ENCODE measurements at places on chromosomes 1 and 21. TPM values are rescaled to one million over a fixed set of nuclear protein-coding genes. Genes with fewer than 3 reads are reported as not detected.

Gene E2F2
- total RNA-seq: 0.08 TPM

Gene IL19
- total RNA-seq: not detected

Gene OR2T33
- total RNA-seq: not detected

Gene DOP1B
- total RNA-seq: 6.7 TPM

Gene UHMK1
- 64.3 TPM for total RNA-seq

Gene BRDT
- not detected for total RNA-seq

DNA sequence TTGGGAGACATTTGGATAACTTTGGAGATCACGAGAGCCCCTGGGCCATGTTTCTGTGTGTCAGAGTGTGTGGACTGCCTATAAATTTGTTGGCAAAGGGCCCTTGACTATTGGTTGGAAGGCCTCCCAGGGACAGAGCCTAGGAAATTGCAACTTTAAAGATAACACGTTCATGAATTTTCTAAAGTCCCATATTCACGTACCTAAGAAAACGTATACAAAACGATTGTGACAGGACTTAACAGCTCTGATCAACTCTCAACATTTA, 55.8 kb downstream of the DOP1B start:
- DNase-seq: no peak
- no peaks in the 10 kb centered on the region for H3K4me1 ChIP-seq
- H3K36me3 ChIP-seq: peaks cover 3% of the 10 kb centered on the region
- H3K27ac ChIP-seq: no peak overlapping the region
- no peak overlapping the region for H3K4me3 ChIP-seq

DNA sequence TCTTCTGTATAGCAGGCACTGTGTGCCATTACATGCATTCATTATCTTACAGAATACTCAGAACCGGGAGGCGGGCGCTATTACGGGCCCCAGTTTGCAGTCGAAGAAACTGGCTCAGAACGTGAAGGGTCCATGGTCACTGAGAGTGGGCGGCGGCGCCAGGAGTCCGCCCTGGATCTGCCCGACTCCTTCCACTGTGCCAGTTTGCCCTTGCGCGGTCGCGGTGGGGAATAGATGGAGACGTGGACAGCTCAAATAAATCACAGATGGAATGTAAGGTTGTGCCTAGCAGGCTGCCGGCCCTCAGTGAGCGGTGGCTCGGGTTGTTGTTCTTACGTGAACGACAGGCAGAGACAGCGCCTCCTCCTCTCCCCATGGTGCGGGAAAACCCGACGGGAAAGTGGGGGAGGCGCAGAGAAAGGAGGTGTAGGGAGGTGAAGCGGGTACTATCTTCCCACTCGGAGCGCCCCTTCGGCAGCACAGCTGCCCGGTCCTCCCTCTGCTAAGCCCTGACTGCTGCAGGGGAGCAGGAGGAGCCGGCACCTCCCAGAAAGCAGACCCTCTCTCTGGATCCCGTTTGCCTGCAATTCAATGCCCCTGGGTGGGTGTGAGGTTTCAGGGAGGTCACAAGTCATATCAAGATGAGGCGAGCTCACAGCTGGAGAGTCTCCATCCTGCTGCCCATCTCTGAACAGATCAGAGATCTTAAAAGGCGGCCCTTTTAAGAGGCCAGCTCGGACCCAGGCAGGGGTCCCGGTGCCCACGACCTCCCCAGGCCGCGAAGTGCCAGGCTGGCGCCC, 1.1 kb downstream of the COL9A2 start:
- H3K27ac ChIP-seq: no peak overlapping the region
- DNase-seq: no peak
- peak overlapping the region; percentile 34 for H3K4me3 ChIP-seq
- H3K36me3 ChIP-seq: no peaks in the 10 kb centered on the region
- H3K27me3 ChIP-seq: no peaks in the 10 kb centered on the region

DNA sequence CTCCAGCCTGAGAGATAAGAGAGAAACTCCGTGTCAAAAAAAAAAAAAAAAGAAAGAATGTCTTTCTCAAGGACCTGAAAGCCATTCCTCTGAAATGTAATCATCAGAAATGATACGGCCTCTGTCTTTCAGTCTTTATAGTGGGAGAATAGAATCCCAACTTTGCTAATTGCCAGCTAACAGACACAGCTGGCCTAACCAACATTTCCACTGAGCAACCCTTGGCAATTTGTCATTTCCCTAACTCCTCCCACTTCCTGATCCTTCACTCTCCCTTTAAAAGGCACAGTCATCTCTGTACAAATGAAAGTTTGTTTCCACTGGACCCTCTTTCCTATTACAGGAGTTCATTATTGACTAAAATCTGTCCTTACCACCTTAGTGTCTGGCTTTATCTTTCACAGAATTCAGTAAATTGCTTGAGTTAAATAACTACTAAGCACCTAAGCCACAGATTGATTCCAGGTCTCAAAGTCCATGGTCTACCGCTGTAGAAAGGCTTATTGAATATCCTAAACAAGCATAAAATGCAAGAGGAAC, 4.3 kb upstream of the CBR1 start:
- no peak for DNase-seq
- no peaks in the 10 kb centered on the region for H3K36me3 ChIP-seq
- H3K4me1 ChIP-seq: peaks cover 3% of the 10 kb centered on the region
- H3K27me3 ChIP-seq: no peaks in the 10 kb centered on the region

DNA sequence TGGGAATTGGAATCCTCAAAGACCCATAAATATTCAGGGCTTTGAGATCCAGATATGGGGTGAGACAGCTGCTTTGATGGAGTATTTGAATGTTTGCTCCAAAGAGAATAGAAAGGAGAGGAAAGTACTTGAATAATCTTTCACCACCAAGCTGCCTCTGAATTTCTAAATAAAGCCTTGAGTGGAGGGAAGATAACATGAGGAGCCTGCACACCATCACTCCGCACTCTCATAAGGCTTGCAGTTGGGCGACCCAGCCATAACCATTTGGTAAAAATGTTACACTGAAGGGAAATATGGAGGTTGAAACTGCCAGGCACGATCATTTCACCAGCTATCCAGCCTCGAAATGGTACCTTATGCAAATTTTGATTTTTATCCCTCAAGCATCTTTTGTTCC, 38.4 kb downstream of the VCAM1 start:
- no peaks in the 10 kb centered on the region for H3K4me1 ChIP-seq
- H3K36me3 ChIP-seq: no peaks in the 10 kb centered on the region
- H3K27me3 ChIP-seq: no peaks in the 10 kb centered on the region
- H3K27ac ChIP-seq: no peak overlapping the region

DNA sequence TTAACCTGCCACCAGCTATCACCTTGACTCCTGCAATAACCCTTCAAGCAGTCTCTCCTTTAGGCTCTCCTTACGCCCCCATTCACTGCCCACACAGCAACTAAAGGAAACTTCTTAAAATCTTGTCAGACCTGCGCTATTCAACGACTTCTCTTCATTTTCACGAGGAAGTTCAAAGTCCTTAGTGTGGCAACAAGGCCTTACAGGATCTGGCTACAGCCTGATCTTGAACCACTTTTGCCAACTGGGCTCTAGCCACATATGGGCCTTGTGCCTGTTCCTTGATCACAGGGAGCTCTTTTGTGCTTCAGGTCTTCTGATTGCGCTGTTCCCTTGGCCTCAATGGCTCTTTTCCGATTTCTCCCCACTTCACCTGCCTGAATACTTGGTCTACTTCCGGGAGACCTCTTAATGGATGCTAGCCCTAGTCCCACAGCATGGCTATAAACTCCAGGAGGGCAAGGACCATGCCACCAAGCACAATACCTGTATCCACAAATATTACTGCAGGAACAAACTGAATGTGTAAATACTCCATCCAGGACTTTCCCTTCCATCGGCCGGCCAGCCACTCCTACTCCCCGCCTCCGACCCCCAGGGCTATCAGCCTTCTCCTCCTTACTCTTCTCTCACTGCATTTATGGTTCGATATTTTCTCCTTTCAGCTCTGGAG, 2.3 kb upstream of the CTNNBIP1 start:
- no peaks in the 10 kb centered on the region for H3K36me3 ChIP-seq
- no peaks in the 10 kb centered on the region for H3K27me3 ChIP-seq
- DNase-seq: no peak
- no peak overlapping the region for H3K4me3 ChIP-seq
- H3K4me1 ChIP-seq: peaks cover 3% of the 10 kb centered on the region
- no peak overlapping the region for H3K27ac ChIP-seq

- no peak overlapping the region for H3K27ac ChIP-seq
- no peaks in the 10 kb centered on the region for H3K27me3 ChIP-seq
- H3K4me3 ChIP-seq: no peak overlapping the region
- DNase-seq: no peak
- H3K36me3 ChIP-seq: peaks cover 3% of the 10 kb centered on the region
- H3K4me1 ChIP-seq: peaks cover 18% of the 10 kb centered on the region
Observed at GRCh38 chr1:36182734-36183133, 26.8 kb downstream of the MAP7D1 start.

DNA sequence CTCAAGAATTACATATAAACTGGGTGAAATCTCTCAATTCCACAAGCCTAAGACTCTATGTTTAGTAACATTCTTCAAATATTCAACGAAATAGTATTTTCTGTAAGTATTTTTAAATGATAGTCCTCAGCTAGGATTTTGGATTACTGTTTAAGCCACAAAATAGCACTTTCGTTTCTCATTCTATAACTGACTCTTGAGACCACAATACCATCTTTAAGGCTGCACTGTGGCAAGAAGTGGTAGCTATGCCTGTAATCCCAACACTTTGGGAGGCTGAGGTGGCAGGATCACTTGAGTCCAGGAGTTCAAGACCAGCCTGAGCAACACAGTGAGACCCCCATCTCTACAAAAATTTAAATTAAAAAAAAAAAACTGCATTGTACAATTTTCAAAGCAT, 126.7 kb downstream of the CDC42BPA start:
- peaks cover 2% of the 10 kb centered on the region for H3K36me3 ChIP-seq
- no peak for DNase-seq
- H3K4me1 ChIP-seq: no peaks in the 10 kb centered on the region
- H3K27me3 ChIP-seq: no peaks in the 10 kb centered on the region
- H3K27ac ChIP-seq: no peak overlapping the region

- H3K4me1 ChIP-seq: peaks cover 32% of the 10 kb centered on the region
- H3K27ac ChIP-seq: no peak overlapping the region
- H3K36me3 ChIP-seq: no peaks in the 10 kb centered on the region
- no peaks in the 10 kb centered on the region for H3K27me3 ChIP-seq
Observed at GRCh38 chr1:203631946-203632345, 5.3 kb downstream of the ATP2B4 start.

GRCh38 chr1:38009088-38009840, 3.3 kb upstream of the UTP11 start:
- H3K4me3 ChIP-seq: no peak overlapping the region
- H3K27ac ChIP-seq: no peak overlapping the region
- no peaks in the 10 kb centered on the region for H3K27me3 ChIP-seq
- no peak for DNase-seq

GRCh38 chr1:30311749-30312148, 411.6 kb downstream of the MATN1 start:
- no peak for DNase-seq
- H3K36me3 ChIP-seq: no peaks in the 10 kb centered on the region
- no peaks in the 10 kb centered on the region for H3K27me3 ChIP-seq
- H3K4me1 ChIP-seq: no peaks in the 10 kb centered on the region
- H3K27ac ChIP-seq: no peak overlapping the region

GRCh38 chr1:245188403-245188802, 33.6 kb downstream of the KIF26B start:
- H3K4me3 ChIP-seq: no peak overlapping the region
- H3K4me1 ChIP-seq: no peaks in the 10 kb centered on the region
- H3K27me3 ChIP-seq: no peaks in the 10 kb centered on the region
- no peaks in the 10 kb centered on the region for H3K36me3 ChIP-seq

- H3K4me1 ChIP-seq: peaks cover 8% of the 10 kb centered on the region
- peaks cover 9% of the 10 kb centered on the region for H3K36me3 ChIP-seq
- H3K4me3 ChIP-seq: no peak overlapping the region
- H3K27me3 ChIP-seq: no peaks in the 10 kb centered on the region
- no peak for DNase-seq
Observed at GRCh38 chr1:154987326-154987725, 4.2 kb downstream of the FLAD1 start.

DNA sequence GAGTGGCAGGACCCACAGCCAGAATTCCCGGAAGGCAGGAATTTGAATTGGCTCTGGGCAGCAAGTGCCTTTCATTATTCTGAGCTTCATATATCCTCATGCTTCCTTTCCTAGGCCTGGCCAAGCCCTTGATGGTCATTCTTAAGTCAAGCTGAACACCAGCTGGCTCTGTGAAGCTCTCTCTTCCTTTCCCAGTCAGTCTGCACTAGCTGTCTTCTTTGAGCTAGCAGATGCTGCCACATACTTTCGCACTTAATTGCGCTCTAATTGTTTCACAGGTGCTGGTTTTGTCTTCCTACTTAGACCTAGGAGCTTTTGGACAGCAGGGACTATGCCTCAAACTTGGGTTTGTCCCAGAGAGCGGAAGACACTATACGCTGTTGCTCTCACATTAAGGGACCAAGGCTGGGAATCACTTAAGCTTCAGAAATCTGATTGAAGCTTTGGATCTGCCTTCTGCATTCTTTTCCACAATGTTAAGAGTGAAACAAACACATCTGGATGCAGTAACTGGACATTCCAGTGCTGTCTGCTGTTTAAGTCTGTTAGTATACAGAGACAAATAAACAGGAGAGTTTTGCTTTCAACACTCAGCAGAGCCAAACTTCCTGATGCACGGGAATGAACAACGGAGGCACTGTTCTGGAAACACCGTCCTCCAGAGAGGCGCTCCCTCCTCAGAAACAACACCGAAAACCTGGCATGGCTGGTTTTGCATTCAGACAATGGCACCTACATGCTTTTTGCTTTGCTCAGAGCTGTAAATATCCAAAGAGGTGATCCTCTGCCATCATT, 2.2 kb downstream of the TLR5 start:
- no peaks in the 10 kb centered on the region for H3K27me3 ChIP-seq
- H3K27ac ChIP-seq: no peak overlapping the region
- peaks cover 7% of the 10 kb centered on the region for H3K4me1 ChIP-seq
- no peaks in the 10 kb centered on the region for H3K36me3 ChIP-seq
- no peak for DNase-seq
- H3K4me3 ChIP-seq: no peak overlapping the region

DNA sequence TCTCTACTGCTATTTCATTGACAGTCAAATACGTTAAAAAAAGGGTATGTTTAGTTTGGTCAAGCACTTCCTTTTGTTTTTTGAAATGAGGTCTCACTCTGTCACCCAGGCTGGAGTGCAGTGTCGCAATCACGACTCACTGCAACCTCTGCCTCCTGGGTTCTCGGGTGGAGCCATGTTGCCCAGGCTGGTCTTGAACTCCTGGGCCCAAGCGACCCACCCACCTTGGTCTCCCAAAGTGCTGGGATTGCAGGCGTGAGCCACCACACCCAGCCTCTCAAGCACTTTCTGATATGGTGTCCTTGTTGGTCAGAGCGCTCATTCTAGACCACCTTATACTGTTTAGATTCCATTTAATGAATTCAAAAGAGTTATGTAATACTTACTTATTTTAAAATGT, 20.9 kb upstream of the RHBDL2 start:
- no peaks in the 10 kb centered on the region for H3K27me3 ChIP-seq
- H3K36me3 ChIP-seq: no peaks in the 10 kb centered on the region
- H3K4me3 ChIP-seq: no peak overlapping the region
